ENCODE measurements at places on chromosomes 13 and 19. TPM values are rescaled to one million over a fixed set of nuclear protein-coding genes. Genes with fewer than 3 reads are reported as not detected.

ZNF83 gene
- total RNA-seq, result 0.11 TPM

BORA gene
- total RNA-seq, result 9.4 TPM

ZNF730 gene
- not detected for total RNA-seq

CFAP97D2 gene
- not detected for total RNA-seq

ZNF296 gene
- total RNA-seq, result 12.1 TPM

ZNF439 gene
- total RNA-seq, result not detected

TMEM221 gene
- total RNA-seq, result 0.67 TPM

ZMYM2 gene
- 18.3 TPM for total RNA-seq

ANKLE1 gene
- total RNA-seq, result 0.41 TPM

EPS8L1 gene
- 3.2 TPM for total RNA-seq

EVI5L gene
- total RNA-seq, result 1.5 TPM

ZNF737 gene
- not detected for total RNA-seq

IGFL2 gene
- 0.86 TPM for total RNA-seq

HSD17B14 gene
- 16.1 TPM for total RNA-seq

B3GNT8 gene
- 0.13 TPM for total RNA-seq

ZNF177 gene
- total RNA-seq, result 0.55 TPM

SIGLEC8 gene
- total RNA-seq, result not detected

MLLT1 gene
- total RNA-seq, result 23.3 TPM

RNF225 gene
- total RNA-seq, result 0.14 TPM

SERPINE3 gene
- not detected for total RNA-seq

ZNF493 gene
- total RNA-seq, result 0.11 TPM

PDE4C gene
- total RNA-seq, result 0.28 TPM

SPACA4 gene
- not detected for total RNA-seq

ZNF471 gene
- total RNA-seq, result 0.07 TPM

FSTL3 gene
- total RNA-seq, result 217 TPM

FPR3 gene
- not detected for total RNA-seq

PTH2 gene
- total RNA-seq, result not detected

CACNG7 gene
- 8.7 TPM for total RNA-seq
